ENCODE measurements at places on chromosomes 2 and 18. TPM values are rescaled to one million over a fixed set of nuclear protein-coding genes. Genes with fewer than 3 reads are reported as not detected.
A peak's percentile ranks its signal among the peaks of the same experiment; 100 is the strongest.

The PSMA8 gene
- total RNA-seq = not detected

DNA sequence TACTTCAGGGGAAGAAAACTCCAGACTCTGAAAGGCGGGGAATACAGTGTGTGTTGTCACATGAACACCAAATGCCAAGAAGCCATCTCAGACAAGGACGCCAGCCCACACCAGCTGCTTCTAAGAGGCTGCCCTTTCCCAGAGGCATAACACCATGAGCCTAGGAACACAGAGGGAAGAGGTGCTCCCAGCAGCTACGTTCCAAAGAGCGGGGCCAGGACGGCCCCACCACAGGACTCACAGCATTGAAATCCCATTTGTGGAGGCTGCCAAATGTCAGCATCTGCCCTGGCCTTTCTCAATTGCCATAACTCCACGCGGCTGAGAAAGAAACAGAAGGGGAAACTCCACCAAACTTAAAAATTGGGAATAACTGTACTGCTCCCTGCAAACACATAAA lies 20.1 kb upstream of the ID2 start:
- DNase-seq = no peak

DNA sequence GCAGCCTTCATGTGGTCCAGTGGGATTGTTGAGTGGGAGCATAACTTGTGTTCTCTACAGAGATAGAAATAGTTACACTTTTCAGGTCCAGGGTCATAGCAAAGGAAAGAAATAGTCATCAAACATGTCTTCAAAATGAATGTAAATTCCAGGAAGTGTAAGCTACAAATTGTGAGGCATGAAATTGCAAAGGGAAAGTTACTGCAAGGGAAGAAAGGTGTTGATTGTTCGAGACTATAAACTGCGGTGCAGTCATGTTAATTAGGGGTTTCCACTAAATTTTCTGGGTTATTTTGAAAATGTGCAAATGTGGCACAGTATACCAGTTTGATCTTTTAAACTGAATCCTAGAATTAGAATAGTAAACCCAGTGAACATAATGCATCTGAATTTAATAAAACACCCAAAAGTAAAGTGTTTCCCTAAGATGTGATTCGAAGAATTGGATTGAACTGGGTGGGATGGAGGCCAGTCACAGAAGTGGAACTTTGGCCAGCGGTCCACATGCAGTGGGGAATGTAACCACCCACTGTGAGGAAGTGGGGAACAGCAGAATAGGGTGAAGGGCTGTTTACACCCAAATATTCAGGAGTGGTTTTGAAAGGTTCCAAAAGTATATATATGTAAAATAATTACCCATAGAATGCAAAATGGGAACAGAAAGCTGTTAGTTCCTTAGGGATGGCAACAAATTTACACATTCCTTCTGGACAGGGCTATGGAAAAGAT lies 126.5 kb upstream of the CCDC68 start:
- no peak for DNase-seq

GRCh38 chr2:235627682-235628081 lies 133.8 kb downstream of the AGAP1 start:
- DNase-seq = no peak

The UGT1A6 gene
- 1.1 TPM for total RNA-seq

GRCh38 chr2:10873171-10873570 lies 38.6 kb upstream of the KCNF1 start:
- no peak for DNase-seq

DNA sequence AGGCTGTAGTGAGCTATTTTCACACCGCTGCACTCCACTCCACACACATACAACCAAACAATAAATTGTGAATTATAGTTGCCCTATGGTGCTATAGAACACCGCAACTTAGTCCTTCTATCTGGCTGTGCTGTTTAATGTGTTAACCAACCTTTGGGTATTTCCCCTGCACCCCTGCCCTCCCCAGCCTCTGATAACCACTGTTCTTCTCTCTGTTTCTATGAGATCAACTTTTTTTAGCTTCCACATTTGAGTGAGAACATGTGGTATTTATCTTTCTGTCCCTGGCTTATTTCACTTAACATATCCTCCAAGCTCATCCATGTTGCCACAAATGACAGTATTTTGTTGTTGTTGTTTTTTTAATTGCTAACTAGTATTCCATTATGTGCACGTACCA lies 32.5 kb downstream of the TET3 start:
- DNase-seq = no peak

DNA sequence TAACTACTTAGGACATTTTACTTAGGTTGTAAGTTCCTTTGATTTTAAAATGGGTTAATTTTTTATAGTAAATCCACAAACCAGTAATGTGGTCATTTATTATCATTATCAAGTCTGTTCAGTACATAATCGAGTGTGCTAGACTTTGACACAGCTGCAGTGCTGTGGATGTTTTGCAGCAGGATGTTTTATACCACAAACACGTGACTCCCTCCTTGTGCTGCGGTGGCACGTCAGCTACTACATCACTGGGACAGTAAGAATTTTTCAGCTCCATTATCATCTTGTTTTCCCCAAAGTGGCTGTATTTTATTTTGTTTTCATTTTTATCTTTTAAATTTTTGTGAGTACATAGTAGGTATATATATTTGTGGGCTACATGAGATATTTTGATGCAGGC lies 70.0 kb downstream of the ATP9B start:
- no peak for DNase-seq

- DNase-seq = no peak
Measured at GRCh38 chr2:190999949-191000665, 13.9 kb downstream of the STAT1 start.

DNA sequence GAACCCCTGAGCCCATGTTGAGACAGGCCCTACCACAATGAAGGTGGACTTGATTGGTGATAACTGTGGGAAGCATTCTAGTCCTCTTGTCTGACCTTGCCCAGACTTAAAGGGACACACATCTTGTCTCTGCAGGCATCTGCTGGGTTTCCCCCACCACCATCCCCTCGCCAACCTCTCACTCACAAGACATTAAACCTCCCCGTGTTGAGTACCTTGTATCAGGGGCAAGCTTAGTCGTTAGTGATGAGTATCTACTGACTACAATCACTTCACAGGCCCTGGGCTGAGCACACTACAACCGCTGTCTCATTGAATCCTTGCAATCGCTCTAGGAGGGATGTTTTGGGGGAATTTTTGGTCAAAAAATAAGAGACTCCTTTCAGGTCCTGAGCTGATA lies 86.0 kb downstream of the ICOS start:
- DNase-seq = no peak

- peak; percentile 82 for DNase-seq
Measured at GRCh38 chr2:176122683-176123410, at the start of gene HOXD9. TSS of gene HOXD9 (plus strand) at chr2:176122719. CDS start at chr2:176122769, 50 bp downstream.

GRCh38 chr2:230678451-230678850 lies 34.2 kb upstream of the CAB39 start:
- DNase-seq = no peak

DNA sequence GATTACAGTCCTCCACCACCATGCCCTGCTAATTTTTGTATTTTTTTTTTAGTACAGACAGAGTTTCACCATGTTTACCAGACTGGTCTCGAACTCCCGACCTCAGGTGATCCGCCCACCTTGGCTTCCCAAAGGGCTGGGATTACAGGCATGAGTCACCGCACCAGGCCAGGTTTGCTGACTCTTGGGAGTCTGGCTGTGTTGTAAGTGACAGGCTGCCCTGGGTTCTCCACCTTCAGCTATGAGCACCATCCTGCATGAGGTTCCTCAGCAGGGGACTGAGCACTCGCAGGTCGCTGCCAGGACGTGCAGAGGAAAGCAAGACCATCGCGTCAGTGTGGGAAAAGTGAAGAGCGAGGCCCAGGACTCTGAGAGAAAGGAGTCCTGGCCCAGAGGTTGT lies 112.6 kb upstream of the NDUFV2 start:
- DNase-seq = no peak

DNA sequence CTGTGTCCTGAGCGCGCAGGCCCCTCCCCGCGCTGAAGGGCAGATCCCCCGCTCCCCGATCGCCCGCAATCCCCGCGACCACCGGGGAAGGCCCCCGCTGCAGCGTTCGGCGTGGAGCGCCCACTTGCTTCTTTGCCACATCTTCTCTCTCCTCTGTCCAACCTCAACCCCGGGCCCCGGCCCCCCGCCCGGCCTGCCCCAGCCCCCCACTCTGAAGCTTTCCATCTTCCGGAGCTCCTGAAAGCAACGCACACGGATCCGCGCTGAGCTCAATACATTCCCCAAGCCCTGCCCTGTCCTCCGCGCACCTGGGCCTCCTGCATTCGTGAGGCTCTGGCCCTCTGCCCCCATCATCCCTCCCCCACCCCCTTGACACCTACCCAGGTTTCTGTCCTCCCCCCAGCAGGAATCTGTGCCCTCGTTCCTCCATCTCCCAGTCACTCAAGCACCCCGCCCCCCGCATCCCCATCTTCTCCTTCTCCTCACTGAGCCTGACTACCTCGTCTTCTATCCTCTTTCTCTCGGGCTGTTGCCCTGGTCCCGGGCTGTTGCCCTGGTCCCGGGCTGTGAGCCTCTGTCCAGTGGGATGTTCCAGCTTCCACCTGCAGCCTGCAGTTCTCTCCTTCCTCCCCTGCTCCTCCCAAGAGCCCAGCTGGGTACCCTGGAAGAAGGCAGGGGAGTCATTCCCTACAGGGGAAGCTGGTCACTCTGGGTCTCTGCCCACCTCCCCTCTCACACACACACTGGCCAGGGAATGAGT lies 7.8 kb downstream of the SPEG start:
- DNase-seq = no peak
